ENCODE measurements at places on chromosomes 6 and 20.
A peak's percentile ranks its signal among the peaks of the same experiment; 100 is the strongest.

GRCh38 chr6:141744194-141744925 lies 388.4 kb upstream of the GJE1 start:
- no peak for DNase-seq

DNA sequence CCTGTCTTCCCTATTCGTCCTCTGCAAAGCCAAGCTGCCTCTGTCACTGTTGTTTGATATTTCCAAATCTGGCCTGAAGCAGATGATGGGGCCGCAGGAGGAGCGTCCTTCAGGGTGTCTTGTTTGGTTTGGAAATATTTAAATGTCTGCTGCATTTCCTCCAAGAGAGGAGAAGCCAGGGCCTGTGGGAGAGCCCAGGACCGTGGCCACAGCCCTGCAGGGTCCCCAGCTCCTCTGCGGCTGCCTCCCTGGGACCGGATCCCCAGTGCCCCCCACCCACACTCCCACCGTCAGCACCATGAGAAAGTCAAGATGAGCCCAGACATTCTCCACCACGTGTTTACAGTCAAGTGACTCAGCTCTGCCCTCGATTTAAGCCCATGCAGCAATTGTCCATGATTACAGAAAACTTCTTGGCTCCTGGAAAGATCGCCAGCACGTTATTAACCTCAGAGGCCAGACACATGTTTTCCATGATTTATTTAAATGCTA lies 18.2 kb downstream of the FOXF2 start:
- no peak for DNase-seq

DNA sequence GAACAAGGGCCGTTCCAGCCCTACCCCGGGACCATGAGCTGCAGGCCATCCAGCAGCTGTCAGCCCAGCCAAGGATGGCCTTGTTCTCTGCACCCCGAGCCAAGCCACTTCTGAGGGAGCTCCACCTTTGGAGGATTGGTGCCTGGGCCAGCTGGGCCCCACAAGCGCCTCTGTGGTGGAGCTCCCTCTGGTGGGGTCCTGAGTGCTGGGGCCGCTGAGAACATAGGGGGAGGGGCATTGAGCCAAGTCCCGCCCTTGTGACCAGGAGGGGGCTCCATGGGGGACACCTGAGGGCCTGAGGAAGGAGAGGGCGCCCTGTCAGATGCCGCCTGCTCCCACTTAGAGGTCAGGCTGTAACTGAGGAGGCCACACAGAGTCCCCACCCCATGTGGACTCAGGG lies 43.2 kb downstream of the YTHDF1 start:
- no peak for DNase-seq

GRCh38 chr20:44762466-44763140 lies 16.9 kb downstream of the KCNK15 start:
- no peak for DNase-seq

GRCh38 chr20:60210779-60211617 lies 252.8 kb downstream of the CDH26 start:
- DNase-seq, result peak; percentile 85

DNA sequence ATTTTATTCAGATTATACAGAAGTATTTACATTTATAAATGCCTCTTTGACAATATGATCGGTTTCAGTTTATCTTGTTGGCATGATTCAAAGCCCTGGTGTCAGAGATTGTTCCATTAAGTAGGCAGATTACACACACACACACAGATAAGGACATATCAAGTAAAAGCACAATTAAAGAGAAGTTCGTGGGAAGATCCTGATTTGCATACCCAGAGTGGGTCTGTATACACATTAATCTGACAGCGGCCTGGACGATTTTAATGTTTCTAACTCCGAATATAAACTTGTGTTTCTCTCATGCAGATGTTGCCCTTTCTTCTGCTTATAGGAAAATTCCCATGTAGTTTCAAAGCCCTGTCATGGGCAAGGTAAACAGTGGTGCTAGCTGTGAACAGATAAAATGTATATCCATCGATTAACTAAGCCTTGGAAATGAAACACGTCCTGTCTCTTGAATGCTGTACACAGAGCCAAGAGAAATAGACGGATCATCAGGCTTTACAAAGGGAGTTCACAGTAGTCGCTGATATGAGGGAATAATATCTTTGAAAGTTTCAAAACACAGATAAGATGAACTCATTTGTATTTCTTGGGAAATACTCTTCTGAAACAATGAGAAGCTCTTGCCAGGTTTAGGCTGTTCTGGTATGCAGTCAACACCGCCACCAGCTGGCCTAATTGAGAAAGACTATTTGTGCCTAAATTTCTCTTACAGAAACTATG lies 108.2 kb upstream of the GMDS start:
- no peak for DNase-seq

GRCh38 chr6:32166411-32167061 lies 2.1 kb downstream of the EGFL8 start:
- DNase-seq, result no peak

- no peak for DNase-seq
These were observed 2.8 kb upstream of the MAS1L start for GRCh38 chr6:29490552-29490951.

GRCh38 chr6:29995340-29995777 lies 53.0 kb downstream of the HLA-A start:
- DNase-seq, result no peak

GRCh38 chr6:150868759-150869158 lies 3.3 kb downstream of the MTHFD1L start:
- DNase-seq, result no peak

GRCh38 chr20:38216746-38217595 lies 43.6 kb downstream of the KIAA1755 start:
- peak; percentile 86 for DNase-seq

GRCh38 chr6:148027201-148027600 lies 315.4 kb upstream of the SASH1 start:
- no peak for DNase-seq

GRCh38 chr6:100435299-100435698 lies 29.4 kb downstream of the SIM1 start:
- DNase-seq, result no peak

DNA sequence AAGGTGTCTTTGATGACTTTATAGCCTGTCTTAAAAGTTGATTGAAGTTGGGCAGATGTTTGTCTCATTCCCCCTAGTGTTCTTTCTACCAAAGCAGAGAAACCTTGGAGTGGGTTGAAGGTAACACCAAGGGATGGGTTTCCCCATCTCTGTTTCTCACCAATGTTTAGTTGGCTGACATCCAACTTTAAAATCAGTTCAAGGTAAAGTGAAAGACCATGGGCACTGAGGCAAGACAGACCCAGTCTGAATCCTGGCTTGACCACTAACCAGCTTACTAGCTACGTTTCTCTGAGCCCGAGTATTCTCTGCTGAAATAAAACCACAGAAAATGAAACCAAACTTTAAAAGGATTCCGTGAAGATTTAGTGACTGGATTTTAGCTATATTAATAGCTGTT lies 258.9 kb downstream of the KIF16B start:
- no peak for DNase-seq

Measured in RWPE2 (cell line).